NCI-H748 treated with DMSO at 0.1 percent for 48 hours (cell line): ENCODE measurements at places on chromosomes 11 and 22.

DNA sequence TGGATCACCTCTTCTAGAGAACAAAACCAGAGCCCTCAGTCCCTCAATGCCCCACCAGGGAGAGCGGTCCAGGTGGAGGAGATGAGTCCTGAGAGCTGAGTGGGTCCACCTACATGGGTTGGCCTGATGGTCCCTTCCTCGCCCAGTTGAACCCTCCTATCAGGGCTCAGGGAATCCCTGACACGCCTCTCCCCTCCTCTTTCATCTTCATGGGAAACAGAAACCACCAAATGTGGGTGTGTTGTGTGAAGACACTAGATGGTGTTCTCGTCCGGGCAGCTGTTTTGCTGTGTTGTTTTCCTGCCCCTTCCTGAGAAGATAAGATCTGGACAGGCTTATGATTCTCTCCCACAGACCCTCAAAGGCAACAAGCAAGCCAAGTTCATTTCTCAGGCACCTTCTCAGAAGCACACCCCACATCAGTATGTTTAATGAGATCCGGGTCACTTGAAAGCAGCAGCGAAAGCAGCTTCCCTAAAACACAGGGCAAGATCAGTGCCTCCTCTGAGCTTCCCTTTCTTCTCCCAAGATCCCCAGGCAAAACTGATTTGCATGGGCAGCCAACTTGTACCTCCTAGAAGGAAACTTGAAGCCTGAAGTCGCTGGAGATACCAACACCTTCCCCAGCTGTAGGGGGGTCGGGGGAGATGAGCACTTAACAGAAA lies 35.3 kb upstream of the POU2AF1 start:
- DNase-seq: no peak

- DNase-seq: no peak
These were observed 6.4 kb upstream of the TENM4 start for GRCh38 chr11:79447038-79447786.

DNA sequence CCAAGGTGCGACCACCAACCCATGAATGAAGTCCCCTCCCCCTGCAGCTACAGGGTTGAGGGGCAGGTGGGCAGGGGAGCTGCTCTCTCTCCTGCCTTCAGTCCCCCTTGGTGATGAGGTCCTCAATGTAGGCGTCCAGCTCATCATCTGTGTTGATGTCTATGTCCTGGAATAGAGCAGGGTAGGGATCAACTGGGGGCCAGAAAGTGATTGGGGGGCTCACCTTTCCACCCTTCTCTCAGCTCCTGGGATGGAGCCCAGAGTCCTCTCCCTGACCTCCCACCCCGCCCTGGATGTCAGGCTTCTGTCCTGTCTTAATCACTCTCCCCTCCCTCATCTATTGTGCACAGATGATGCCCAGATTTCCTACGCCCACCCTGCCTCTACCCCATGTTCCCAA lies 41.9 kb downstream of the MORC2 start:
- DNase-seq: no peak

- DNase-seq: no peak
These were observed 101.4 kb downstream of the PARVA start for GRCh38 chr11:12478743-12479142.

GRCh38 chr11:34449013-34449412 lies 10.3 kb downstream of the CAT start:
- no peak for DNase-seq

DNA sequence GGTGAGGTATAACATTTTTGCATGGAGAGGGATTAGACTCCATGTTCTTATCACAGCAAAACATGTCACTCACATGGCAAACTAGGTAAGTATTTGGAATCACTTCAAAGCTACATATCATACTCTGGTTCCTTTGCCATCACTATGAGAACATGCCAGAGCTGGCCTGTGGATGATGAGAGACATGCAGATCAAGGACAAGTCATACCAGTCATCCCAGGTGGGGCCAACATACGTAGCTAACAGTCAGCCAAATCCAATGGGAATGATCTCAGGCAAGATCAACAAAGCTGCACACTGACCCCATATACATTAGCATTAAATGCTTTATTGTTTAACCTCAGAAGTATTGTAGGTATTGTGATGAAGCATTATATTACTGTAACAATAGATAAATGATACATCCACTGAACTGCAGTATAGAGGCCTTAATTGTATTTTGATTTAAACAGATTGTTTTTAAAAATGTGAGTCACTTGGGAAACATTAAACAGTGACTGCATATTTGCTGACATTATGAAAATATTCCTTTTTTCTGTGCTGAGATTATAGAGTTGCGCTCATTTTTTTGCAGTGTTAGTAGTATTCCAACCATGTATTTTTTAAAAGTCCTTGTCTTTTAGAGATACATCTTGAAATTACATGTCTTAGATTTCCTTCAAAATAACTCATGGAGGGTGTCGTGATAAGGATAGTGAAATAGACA lies 37.3 kb upstream of the ARL14EP start:
- no peak for DNase-seq

GRCh38 chr11:19806251-19806650 lies 93.6 kb downstream of the NAV2 start:
- no peak for DNase-seq

DNA sequence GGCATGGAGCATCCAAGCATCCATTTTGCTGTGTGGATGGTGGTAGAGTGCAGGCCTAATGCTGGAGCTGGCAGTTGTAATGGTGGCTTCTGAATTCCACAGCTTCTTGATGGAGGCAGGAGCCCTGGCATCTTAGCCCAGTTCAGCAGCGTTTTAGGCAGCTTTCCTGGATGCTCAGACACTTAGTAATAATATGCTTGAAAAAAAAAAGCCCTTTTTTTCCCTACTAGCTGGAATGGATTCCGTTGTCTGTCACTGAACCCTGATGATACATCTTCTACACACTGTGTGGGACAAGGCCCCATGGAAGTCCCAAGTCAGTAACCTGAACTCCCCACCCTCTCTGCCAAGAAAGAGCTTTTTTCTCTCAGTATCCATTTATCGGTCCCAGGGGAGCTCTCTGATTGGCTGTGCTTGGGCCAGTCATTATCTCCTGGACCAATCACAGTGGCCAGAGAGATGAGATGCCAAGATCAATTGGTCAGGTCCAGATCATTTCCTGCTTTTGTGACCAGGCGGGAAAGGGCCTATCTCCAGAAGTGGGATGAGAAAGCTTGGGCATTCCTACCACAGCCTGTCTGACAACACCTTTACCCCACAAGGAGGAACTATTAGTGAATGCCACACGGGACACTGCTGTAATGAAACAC lies 34.2 kb downstream of the MCM5 start:
- no peak for DNase-seq

DNA sequence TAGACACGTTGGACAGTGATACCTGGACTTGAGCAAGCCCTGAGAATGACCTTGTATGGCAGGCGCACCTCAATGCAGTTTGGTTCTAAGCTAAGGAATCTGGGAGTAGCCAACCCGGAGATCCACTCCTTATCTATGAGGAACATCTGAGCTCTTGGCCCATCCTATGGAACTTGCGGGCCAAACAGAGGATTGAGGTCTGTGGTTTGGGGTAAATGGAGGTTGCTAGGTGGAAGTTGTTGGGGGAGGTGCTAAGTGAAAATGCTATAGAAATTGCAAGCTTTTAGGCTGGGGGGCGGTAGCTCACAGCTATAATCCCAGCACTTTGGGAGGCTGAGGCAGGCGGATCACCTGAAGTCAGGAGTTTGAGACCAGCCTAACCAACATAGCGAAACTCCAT lies 8.9 kb downstream of the GDPD5 start:
- no peak for DNase-seq

DNA sequence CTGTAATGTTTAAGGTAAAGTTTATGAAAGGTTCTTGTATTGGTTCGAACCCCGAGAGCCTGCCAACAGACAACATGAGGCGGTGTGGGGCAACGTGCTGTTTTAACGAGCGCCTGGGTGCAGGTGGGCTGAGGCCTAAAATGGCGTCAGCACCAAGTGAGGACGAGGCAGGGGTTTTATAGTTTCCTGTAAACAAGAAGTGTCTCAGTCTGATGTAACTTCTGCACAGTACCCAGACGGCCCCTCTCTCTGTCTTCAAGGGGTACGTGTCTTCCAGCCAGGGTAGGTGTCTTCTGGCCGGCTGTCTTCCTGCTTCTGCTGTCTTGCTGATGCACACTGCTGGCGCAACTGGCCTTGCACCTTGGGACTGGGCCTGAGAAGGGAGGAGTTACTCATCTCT lies 2.7 kb downstream of the PPFIBP2 start:
- DNase-seq: no peak
